ENCODE measurements at places on chromosomes 12 and 14.

- peak; percentile 59 for DNase-seq
Measured at GRCh38 chr12:53766881-53767280, 15.1 kb upstream of the CISTR start.

DNA sequence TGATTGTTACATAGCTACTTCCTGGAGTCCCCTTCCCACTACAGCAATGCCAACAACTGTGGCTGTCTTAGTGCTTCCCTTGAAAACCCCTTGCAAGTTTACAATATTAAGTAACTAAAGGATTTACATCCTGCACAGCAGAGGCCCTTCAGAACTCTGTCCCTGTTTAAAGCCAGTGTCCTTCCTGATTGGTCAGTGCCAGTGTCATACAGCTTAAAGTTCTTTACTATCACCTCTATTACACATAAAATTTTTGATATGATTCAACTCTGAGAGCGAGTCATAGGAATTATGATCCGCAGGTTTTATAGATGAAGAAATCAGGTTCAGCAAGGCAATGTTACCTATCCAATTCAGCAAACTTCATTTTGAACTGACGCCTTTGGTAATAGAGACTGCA is 91.4 kb upstream of the ALX1 start:
- DNase-seq = no peak

DNA sequence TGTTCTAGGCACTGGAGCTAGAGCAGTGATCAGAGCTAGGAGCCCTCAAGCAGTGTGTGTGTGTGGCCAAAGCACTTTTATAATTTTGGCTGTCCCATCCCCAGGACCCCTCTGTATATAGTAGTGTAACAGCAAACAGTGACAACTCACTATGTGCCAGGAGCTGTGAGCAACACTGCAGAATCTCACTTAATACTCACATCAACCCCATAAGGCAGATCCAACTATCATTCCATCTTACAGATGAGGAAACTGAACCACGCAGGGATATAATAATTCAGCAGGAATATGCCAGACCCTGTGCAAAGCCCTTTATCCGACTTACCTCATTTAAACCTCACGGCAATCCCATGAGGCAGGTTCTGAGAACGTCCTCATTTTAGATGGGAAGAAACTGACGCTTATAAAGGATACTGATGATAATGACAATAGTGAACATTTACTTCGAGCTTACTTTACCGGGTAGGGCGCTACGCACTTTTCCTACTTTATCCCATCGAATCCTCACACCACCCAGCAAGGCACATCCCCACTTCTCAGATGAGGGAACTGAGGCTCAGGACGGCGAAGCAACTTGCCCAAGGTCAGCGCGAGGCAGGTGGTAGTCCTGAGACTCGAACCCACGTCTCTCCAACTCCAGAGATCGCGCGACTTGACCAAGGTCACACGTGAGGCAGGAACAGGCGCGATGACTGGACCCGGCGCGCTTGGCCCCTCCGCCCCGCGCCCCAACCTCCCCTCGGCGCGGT is 687 bp downstream of the RAB35 start:
- DNase-seq = peak; percentile 34

GRCh38 chr14:72616294-72616693 is 277.6 kb downstream of the DPF3 start:
- no peak for DNase-seq

Data from M059J (cell line).